Activated naive CD4-positive, alpha-beta T cell treated with anti-CD3 and anti-CD28 coated beads, Interleukin-2, amount 50 U/mL, for 72 hours (primary cell): ENCODE measurements at places on chromosomes 1 and 21. TPM values are rescaled to one million over a fixed set of nuclear protein-coding genes. Genes with fewer than 3 reads are reported as not detected.

DNA sequence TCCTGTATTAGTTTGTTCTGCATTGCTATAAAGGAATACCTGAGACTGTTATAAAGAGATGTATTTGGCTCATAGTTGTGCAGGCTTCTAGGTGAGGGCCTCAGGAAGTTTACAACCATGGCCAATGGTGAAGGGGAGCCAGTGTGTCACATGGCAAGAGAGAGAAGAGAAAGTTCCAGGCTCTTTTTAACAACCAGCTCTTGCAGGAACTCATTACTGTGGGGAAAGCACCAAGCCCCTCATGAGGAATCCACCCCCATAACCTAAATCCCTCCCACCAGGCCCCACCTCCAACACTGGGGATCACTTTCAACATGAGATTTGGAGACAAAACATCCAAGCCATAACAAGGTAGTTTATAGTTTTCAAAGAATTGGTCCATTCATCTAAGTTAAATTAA, 5.0 kb upstream of the MEAF6 start:
- no peak for DNase-seq

DNA sequence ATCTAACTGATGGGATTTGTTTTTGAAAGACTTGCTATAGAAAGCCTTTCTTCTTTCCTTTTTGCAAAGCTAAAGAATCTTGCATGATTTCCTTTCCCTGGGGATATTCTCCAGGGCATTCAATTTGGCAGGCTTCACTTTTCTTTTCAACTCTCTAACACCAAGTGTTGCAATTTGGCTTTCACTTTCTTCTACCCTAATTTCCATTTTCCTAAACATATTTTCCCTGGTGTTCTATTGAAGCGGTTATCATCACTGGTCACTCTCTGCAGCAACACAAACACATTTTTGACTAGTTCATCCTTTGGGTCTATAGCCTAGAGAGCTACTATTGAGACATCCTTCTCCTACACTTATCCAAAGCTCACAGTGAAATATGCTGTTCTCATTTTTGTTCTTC, 424.5 kb downstream of the NEGR1 start:
- no peak for DNase-seq

DNA sequence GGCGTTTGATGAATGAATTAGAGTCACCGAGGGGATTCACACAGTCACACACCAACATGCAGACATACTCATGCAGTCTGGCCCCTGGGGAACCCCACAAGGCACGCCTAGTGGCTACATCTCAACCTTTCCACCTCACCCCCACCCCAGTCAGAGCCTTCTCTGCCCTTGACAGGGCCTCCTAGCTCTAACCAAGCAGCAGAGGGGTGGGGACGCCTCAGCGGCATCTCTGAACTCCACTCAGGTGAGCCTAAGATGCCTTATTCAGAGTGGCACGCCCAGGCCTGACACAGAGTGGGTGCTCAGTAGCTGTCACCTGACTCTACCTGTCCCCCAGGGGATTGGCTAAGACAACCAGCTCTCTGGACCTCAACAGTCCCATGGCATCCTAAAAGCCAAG, 3.7 kb upstream of the SDC3 start:
- no peak for DNase-seq

DNA sequence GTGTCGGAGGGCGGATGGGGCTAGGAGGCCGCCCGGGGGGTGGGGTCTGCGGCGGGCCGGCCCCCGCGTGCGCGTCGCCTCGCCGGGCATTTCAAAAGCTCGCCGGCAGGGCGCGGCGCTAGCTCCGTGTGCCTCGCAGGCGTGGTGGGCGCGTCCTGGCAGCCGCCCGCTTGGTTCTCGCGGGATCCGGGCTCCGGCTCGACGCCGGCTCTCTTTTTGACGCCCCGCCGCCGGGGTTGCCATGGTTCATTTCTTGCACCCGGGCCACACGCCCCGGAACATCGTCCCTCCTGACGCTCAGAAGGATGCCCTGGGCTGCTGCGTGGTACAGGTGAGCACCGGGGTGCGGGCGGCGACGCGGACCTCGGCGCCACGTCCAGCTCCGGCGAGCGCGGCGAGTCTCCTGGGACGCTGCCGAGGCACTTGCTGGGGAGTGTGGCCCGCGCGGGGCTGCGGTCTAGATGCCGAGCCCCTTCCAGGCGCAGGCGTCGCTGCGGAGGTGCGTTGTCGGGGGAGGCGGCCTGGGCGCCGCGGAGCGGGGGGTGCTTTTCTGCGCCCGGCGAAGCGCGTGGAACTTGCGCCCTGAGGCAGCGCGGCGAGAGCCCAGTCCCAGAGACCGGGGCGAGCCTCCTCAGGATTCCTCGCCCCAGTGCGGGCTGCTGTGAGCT, at the start of gene ZYG11A:
Gene ZYG11A, plus strand, starts transcription at position 118 of the 668 bp plus-strand sequence. Its CDS starts 124 bp downstream, at position 242.
- DNase-seq = no peak

GRCh38 chr21:42690586-42690985, 37.2 kb downstream of the PDE9A start:
- no peak for DNase-seq

GRCh38 chr1:109620401-109620791, 759 bp downstream of the AMPD2 start:
- DNase-seq = no peak

DNA sequence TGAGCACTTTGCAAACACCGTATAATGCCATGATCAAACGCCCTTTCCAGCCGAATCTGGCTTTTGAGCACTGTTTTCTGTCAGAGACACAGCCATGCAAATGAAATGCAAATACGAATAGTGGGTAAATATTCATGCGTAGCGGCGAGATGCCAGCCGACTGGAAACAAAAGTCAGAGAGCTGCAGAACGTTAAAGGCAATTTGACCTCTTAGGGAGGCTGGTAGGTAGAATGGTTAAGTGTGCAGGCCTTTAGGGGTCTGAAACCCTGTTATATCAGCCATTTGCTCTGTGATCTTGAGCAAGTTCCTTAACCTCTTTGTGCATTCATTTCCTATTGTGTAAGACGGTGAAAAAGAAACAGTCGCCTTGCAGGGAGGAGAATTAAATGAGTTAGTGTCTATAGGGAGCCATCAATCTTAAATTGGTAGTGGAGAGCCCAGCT, 6.5 kb upstream of the SDHB start:
- DNase-seq = no peak

DNA sequence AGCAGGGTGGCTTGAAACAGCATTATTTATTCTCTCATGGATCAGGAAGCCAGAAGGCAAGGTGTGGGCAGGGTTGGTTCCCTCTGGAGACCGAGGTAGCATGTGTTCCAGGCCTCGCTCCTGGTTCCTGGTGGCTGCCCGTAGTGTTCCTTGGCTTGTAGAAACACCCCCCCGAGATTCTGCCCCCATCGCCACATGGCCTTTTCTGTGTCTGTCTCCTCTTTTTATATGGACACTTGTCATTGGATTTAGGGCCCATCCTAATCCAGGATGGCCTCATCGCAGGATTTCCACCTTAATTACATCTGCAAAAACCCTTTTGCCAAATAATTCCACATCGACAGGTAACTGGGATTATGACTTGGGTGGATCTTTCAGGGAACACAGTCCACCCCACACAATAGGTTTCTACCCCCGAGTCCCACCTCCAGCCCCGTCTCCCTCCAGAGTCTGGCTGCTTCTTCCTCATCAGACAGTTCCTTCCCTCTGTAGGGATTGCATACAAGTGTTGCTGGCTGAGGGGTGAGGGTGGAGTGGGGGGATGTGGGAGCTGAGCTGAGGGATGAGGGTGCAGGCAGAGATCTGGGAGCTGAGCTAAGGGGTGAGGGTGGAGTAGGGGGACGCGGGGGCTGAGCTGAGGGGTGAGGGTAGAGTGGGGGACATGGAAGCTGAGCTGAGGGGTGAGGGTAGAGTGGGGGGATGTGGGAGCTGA, 12.3 kb upstream of the NPHP4 start:
- no peak for DNase-seq

- no peak for DNase-seq
These were observed 136.2 kb upstream of the TIAM1 start for GRCh38 chr21:31480228-31480627.

GRCh38 chr1:167429612-167430011, 88.7 kb downstream of the CD247 start:
- no peak for DNase-seq

- no peak for DNase-seq
These were observed 21.3 kb downstream of the FAM78B start for GRCh38 chr1:166145499-166145898.

GRCh38 chr1:30538226-30538992, 185.0 kb downstream of the MATN1 start:
- no peak for DNase-seq

GRCh38 chr1:217407534-217408001, 223.3 kb downstream of the GPATCH2 start:
- DNase-seq = no peak

GRCh38 chr1:204714194-204714860, 28.8 kb upstream of the LRRN2 start:
- DNase-seq = no peak

- no peak for DNase-seq
These were observed 10.9 kb downstream of the NR5A2 start for GRCh38 chr1:200038325-200038980.

DNA sequence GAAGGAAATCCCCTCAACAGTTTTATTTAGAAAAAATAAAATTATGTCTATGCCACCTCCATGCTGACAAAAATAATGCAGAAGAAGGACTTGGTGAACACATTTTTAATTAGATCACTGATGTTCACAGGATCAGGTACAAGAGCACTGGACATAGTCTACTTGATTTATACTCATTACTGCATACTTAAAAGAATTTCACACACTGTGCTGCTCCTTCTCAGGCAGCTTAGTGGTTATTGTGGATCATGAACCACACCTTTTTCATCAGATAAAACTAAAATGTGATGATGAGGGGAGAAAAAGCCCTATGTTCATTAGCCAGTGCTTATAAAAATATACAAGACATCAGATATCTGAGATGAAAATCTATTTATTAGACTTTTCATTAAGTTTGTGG, 103.3 kb upstream of the DPH5 start:
- DNase-seq = no peak

DNA sequence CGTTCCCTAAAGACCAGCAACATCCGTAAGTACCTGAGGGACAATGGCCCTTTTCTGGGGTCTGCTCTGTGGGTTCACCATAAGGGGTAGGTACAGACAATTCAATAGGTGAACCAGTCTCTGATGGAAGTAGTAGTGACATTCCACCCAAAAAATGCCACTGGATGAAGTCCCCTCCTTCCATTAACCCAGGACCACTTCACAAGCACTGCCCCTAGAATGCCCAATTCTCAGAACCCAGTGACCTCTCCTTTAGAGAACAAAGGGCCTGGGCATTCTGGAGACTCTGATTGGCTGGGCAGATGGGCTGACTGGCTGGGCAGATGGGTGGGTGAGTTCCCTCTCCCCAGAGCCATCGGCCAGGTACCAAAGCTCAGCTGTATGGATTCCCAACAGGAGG, at the start of gene TEX38:
Gene TEX38, plus strand, starts transcription at position 301 of the 400 bp plus-strand sequence. Its CDS starts 81 bp downstream, at position 382.
- DNase-seq = no peak

The C1orf167 gene
- not detected for total RNA-seq

The TDRKH gene
- 25.1 TPM for total RNA-seq

The PDC gene
- not detected for total RNA-seq

The CAMK2N1 gene
- total RNA-seq = 0.51 TPM

The TMPRSS15 gene
- not detected for total RNA-seq

The CHI3L2 gene
- 25.0 TPM for total RNA-seq

The IGFN1 gene
- total RNA-seq = not detected

The UBASH3A gene
- 13.0 TPM for total RNA-seq

The TIAM1 gene
- total RNA-seq = 70.6 TPM

The PRRC2C gene
- 248 TPM for total RNA-seq

The TTC34 gene
- total RNA-seq = 1.3 TPM

The C8A gene
- not detected for total RNA-seq
